ENCODE measurements at places on chromosomes 2 and 18.
A peak's percentile ranks its signal among the peaks of the same experiment; 100 is the strongest.

DNA sequence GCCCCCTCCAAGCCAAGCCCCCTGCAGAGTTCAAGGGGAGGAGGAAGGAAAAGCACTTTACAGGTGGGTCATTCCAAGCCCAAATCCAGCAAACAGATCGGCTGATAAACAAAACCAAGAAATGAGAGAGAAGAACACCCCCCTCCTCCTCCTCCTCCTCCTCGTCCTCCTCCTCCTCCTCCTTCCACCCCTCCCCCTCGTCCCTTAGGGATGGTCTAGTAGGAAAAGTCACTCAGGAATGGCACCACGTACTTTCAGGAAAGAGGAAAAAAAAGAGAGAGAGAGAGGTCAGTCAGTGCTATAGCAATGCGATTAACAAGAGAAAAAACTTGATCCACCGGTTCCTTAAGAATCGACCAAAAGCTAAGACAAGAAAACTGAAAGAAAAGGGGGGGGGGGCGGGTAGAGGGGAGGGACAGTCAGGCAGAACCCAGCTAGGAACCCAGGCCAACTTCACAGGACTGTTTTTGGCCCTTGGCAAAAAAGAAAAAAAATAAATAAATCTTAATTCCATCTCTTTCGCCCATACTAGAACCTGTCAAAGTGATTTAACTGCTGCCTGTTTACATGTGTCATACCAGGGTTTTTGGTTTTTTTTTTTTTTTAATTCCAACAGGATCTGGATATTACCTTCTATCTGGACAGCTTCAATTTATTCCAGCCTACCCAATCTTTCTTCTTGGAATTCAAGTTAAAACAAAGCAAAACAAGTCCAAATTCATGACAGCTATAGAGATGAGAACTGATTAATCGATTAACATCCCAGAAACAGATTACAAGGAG, 906 bp downstream of the IKZF2 start:
- no peak for DNase-seq

DNA sequence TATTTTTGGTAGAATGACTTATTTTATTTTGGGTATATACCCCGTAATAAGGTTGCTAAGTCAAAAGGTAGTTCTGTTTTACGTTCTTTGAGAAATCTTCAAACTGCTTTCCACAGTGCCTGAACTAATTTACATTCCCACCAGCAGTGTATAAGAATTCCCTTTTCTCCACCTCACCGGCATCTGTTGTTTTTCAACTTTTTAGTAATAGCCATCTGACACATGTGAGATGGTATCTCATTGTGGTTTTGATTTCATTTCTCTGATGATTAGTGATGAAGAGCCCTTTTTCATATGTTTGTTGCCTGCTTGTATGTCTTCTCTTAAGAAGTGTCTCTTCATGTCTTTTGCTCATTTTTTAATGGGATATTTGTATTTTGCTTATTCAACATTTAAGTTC, 215.2 kb upstream of the TFPI start:
- no peak for DNase-seq

DNA sequence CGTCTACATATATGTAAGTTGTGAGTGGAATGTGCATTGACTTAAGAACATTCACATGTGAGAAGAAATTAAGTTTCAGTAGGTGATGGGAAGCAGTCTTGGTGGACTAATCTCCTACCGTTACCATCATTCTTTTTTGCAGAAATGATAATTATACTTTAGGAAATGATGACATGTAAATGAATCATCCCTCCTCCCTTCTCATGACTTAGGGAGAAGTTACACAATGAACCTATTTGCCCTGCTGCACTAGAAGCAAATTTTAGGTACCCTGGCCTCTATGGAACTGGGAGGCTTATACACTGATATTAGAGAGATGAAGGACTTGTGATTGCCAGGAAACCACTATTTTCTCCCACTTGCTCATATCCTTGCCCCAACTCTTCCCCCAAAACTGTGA, 214.2 kb downstream of the CALCRL start:
- DNase-seq = no peak

DNA sequence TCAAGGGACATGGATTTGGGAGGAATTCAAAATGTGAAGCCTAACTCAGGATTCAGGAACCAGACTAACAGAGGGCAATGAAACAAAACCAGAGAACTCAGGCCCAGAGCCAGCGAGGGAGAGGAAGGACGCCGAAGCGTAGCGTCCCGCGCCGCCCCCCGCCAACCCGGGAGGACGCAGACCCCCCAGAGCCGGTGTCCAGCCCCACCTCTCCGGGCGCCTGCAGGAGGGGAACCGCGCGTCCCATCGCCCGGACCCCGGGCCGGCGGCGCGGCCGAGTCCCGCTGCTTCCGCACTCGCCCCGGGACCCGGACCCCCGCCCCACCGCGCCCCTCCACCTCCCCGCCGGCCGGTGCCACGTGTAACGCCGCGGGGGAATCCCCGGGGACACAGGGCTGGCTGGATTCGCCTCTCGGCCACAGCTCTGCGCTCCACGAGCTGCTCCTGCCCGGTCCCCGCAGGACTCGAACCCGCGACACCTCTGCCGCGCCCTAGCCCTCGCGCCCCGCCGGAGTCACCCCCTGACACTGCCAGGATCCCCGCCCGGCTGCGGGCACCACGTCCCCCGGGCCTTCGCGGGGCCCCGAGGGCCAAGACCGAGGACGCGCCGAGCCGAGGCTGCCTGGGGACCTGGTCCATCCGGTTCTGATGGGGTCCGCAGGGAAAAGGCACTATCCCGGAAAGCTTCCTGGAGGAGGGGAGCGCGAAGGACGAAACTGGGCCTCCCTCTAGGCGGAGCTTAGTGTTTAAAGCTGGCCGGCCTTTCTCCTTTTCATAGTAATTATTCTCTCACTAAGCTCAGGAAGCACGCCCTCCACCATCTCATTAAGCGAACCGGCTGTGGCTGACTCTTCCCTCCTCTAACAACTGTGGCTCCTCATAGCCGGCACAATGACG, 40.4 kb upstream of the FAM124B start:
- no peak for DNase-seq

- DNase-seq = no peak
Measured at GRCh38 chr2:230202430-230203109, 17.2 kb downstream of the SP110 start.

DNA sequence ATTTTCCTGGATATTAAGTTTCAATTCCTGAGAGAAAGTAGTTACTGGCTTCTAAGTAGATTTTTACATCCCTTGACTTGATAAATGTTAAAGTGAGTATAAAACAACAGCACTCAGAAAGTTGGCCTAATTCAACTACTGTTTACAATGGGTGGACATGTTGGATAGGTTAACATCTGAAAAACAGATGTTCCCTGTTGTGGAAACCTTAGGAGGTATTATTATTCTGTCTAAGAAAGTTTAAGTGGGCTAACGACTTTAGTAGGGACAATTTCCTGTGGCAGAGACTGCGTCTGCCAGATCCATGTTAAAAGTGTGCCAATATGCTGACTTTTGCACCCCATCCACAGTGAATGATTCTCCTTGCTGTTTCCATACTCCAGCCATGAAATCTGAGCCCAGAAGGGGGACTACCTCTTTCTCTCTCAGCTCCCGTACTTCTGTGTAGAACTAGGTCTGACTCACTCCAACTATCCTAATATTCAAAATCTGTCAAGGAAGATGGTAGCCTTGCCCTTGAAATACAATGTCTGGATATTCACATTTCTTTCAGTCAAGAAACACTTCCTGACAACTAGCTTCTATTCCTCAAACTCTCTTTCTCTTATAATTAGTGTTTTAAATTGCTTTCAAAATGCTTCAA, 327.5 kb upstream of the HNRNPA3 start:
- no peak for DNase-seq

- no peak for DNase-seq
Measured at GRCh38 chr2:119076713-119077112, 81.8 kb downstream of the C1QL2 start.

- DNase-seq = no peak
Measured at GRCh38 chr18:44816477-44816876, 135.8 kb downstream of the SETBP1 start.

- no peak for DNase-seq
Measured at GRCh38 chr2:230494980-230495379, 79.0 kb downstream of the SP100 start.

DNA sequence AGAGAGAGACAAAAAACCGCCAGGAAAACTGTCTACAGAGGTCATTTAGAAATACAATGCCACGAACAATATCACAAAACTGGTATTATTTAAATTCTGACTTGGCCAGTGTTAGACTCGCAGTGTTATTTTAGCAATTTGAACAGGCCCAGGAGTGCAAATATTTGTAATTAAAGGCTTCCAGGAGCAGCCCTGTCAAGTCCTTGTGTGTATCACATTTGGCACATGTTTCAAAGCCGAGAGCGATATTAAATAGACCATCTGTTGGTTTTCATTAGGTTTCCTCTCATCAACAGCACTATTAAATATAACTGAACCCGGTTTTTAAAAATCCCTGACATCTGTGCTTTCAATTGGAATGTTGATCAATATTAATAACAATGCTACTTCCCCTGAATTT, 656.9 kb downstream of the TSN start:
- no peak for DNase-seq

- no peak for DNase-seq
Measured at GRCh38 chr2:227805578-227805977, 8.1 kb upstream of the CCL20 start.

GRCh38 chr2:149075853-149076252, 37.4 kb downstream of the LYPD6B start:
- no peak for DNase-seq

DNA sequence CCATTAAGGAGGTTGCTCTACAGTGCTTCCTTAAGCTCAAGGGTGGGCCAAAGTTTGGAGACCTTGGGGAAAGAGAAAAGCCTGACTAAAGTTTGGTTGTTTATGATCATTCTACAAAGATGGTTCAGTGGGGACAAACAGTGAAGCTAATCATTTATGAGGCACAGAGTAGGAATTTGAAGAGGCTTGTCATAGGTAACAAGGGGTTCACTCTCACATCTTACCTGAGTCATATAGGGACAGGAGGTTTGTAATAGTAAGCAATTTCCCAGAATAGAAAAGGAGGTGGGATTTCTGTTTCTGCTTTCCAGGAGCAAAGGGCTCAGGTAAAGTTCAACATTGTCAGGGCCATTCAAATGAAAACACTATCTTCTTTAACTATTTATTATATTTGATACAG, 787.9 kb downstream of the CPS1 start:
- no peak for DNase-seq

- no peak for DNase-seq
Measured at GRCh38 chr18:47863041-47863440, 67.4 kb downstream of the SMAD2 start.

GRCh38 chr2:207676827-207677354, 34.5 kb upstream of the CCNYL1 start:
- no peak for DNase-seq

DNA sequence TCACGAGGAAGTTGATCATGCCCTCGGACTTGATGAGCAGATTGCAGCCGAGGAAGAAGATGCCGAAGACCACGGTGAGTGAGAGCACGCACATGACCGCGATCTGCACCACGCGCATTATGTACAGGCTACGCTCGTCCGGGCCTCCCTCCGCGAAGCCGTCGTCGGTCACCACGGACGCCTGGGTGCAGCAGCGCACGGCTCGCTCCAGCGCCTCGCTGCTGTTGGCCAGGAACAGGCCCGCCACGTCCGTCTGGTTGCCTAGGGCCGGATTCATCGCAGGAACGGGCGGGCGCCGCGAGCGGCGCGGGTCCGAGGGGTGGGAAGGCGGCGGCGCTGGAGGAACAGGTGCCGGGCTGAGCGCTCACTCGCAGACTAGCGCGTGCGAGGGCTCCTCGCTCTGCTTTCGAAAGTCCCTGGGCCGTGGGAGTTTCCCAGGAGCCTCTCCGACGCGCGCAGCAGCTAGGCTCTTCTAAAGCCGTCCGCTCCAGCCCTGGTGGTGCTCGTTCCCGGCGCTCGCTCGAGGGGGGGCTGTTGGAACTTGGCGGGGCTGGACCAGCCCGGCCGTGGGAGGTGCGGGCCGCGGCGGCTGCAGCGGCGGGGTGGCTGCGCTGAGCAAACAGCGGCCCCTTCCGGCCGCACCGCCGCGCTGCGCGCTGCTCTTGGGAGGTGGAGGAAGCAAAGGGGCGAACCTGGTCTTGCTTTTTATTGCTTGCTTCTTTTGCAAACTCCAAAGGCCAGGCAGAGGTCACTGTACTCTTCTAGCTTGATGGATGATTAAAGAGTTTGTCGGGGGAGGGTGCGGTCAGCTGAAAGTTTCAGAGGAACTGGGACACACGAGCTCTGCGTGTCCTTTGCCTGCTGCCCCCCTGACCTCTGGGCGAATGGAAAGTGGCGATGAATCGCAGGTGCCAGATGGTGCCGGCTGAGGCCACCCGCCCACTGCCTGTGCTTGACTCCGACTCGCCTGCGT, at the start of gene RPRM:
TSS of gene RPRM (minus strand) at position 474 of the 973 bp plus-strand sequence. CDS start at position 277, 197 bp downstream.
- DNase-seq = peak; percentile 63

- DNase-seq = no peak
Measured at GRCh38 chr2:209376686-209377085, 47.2 kb upstream of the MAP2 start.

GRCh38 chr18:40875101-40875615, 1079.9 kb upstream of the PIK3C3 start:
- no peak for DNase-seq

DNA sequence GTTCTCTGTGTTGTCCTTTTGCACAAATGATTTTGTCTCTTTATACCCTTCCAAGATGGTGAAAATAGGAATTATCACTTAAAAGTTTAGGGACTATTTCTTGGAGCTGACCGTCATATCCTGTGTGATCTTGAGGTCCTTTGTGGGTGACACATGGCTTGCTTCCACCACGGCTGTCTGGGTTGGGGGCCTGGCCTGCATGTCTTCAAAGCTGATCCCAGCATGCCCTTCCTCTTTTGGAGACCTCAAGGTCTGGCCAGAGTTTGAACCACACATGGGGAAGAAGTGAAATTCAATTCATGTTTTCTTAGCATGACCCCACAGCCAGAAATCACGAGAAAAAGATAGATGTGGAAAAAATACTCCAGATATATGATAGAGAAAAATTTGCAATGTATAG, 14.0 kb downstream of the SFTPB start:
- no peak for DNase-seq

Data from C1 segment of cervical spinal cord (tissue), 14 donors.